ENCODE measurements at places on chromosomes 4 and X. TPM values are rescaled to one million over a fixed set of nuclear protein-coding genes. Genes with fewer than 3 reads are reported as not detected.

Gene SRPX2
- 1.2 TPM for total RNA-seq

Gene TEX11
- total RNA-seq, result under 0.01 TPM

Gene TMPRSS11A
- not detected for total RNA-seq

Gene CPLX1
- total RNA-seq, result 2.0 TPM

Gene RASL11B
- 20.9 TPM for total RNA-seq

Gene PAGE2B
- not detected for total RNA-seq

Gene RBM41
- total RNA-seq, result 21.6 TPM

Gene ZDHHC15
- total RNA-seq, result 9.6 TPM

Gene USP51
- 3.7 TPM for total RNA-seq

Gene HNRNPDL
- 261 TPM for total RNA-seq

Gene GAGE12J
- not detected for total RNA-seq

Gene NSG1
- 253 TPM for total RNA-seq

Gene MAGEA11
- not detected for total RNA-seq

Gene GRK4
- total RNA-seq, result 33.4 TPM

Gene PLXNA3
- total RNA-seq, result 17.7 TPM

Gene GABRG1
- total RNA-seq, result 21.9 TPM

Gene UGT2B11
- total RNA-seq, result under 0.01 TPM

Gene CXCL9
- total RNA-seq, result not detected

Gene SMPX
- not detected for total RNA-seq

Gene PABPC1L2B
- not detected for total RNA-seq

Gene ARHGAP24
- 1.5 TPM for total RNA-seq

Gene IL15
- 0.25 TPM for total RNA-seq

Gene DHX15
- total RNA-seq, result 160 TPM

Gene HTR2C
- total RNA-seq, result 1.5 TPM

Gene IGSF1
- total RNA-seq, result 1.2 TPM

Gene VCX2
- not detected for total RNA-seq

Gene PCDH7
- 35.2 TPM for total RNA-seq

Gene RAB39B
- total RNA-seq, result 24.6 TPM

Gene ANXA3
- 3.4 TPM for total RNA-seq

Gene CPZ
- total RNA-seq, result 2.5 TPM

Gene PCSK1N
- total RNA-seq, result 79.4 TPM

Gene ENOX2
- total RNA-seq, result 3.2 TPM

Gene CXCL8
- 4.7 TPM for total RNA-seq

Gene CACNA1F
- total RNA-seq, result not detected

Gene SLC6A14
- total RNA-seq, result not detected

Gene ZNF674
- total RNA-seq, result 11.3 TPM

Gene SOX3
- total RNA-seq, result 6.4 TPM

Gene CXCL6
- total RNA-seq, result under 0.01 TPM

Gene ITIH6
- total RNA-seq, result not detected

Gene FGF13
- total RNA-seq, result 80.9 TPM

Gene MAGEA12
- total RNA-seq, result not detected

Gene MSX1
- total RNA-seq, result 2.2 TPM

Gene SORCS2
- 8.9 TPM for total RNA-seq

Gene CT83
- total RNA-seq, result not detected

Gene DCAF8L2
- total RNA-seq, result not detected

Gene ADRA2C
- total RNA-seq, result 1.5 TPM

Gene CDKL2
- total RNA-seq, result 41.8 TPM

Gene SSX4
- total RNA-seq, result not detected

Gene RBM47
- 22.4 TPM for total RNA-seq

Gene CENPVL3
- total RNA-seq, result 1.2 TPM

Gene CLCN4
- 66.1 TPM for total RNA-seq

Gene DDIT4L
- total RNA-seq, result 0.25 TPM

Gene LAMP2
- 36.4 TPM for total RNA-seq

Gene IL13RA2
- total RNA-seq, result 3.9 TPM
